Thyroid gland (tissue), 4 donors: ENCODE measurements at places on chromosomes 1 and 21.

GRCh38 chr1:169563019-169563615 lies 23.2 kb downstream of the F5 start:
- DNase-seq, result no peak

GRCh38 chr1:34713443-34713842 lies 41.4 kb upstream of the GJB5 start:
- DNase-seq, result no peak

DNA sequence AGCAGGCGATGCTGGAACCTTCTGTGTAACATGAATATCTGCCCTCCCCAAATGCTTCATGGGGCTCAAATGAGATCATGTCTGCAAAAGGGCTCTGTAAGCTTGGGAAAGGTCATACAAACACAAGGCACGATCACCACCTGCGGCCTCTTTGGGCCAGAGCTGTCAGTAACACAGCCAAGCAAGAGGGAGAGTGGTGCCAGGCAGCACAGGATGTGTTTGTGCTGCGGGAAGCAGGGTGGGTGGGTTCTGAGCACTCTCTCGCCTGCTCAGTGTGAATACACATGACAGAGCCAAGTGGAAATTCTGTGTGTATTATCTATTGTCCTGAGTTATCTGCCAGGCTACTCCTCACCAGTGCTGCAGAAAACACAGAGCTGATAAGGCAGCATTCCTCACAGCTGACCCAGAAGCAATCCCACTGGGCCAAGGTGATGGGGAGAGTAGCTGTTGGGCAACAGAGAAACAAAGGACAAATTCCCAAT lies 101.2 kb downstream of the LAMC2 start:
- no peak for DNase-seq

DNA sequence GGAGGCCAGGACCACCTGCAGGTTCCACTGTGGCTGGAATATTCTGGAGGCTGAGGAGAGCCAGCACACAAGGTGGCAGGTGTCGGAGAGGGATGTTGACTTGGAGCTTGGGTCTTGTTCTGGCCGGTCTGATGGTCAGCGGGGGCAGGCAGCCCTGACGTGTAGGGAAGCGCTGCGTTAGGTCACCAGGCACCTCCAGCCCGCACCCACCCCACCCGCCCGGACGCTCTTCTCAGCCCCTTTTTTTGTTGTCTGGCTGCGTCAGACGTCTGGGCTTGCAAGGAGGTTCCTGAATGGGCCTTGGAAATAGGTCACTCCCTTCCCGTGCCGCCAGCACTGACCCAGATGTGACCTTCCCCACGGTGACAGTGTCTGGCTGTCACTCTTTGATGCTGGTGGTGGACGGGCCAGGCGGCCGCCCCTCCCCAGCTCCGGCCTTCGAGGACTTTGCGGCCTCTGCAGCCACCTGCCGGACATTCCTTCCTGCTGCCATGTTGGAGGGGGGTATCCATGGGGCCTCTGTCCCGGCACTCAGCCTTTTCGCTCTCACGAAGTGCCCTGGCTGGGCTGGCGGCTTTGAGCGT lies 30.1 kb downstream of the SPSB1 start:
- DNase-seq, result no peak

- no peak for DNase-seq
Measured at GRCh38 chr1:216531263-216532239, 108.3 kb upstream of the USH2A start.
